ENCODE measurements at places on chromosomes 7 and 10. TPM values are rescaled to one million over a fixed set of nuclear protein-coding genes. Genes with fewer than 3 reads are reported as not detected.

GRCh38 chr10:70903262-70903921 is 15.0 kb upstream of the PCBD1 start:
- DNase-seq, result peak; percentile 77

GRCh38 chr7:30479202-30480120 is 877 bp upstream of the NOD1 start:
- DNase-seq, result no peak

Gene PWWP2B
- 11.9 TPM for polyA plus RNA-seq

Gene CHPF2
- 19.2 TPM for polyA plus RNA-seq

GRCh38 chr7:1090236-1090635 is 2.3 kb downstream of the GPER1 start:
- DNase-seq, result no peak

GRCh38 chr7:142790555-142790954 is 19.8 kb downstream of the PRSS2 start:
- no peak for DNase-seq

GRCh38 chr7:15368653-15369052 is 193.2 kb downstream of the AGMO start:
- DNase-seq, result no peak

- DNase-seq, result no peak
These were observed 3.9 kb downstream of the FOXL3 start for GRCh38 chr7:293681-294439.

Gene ERCC6
- 4.8 TPM for polyA plus RNA-seq

- no peak for DNase-seq
These were observed 128.9 kb downstream of the ZNF365 start for GRCh38 chr10:62502995-62503613.

DNA sequence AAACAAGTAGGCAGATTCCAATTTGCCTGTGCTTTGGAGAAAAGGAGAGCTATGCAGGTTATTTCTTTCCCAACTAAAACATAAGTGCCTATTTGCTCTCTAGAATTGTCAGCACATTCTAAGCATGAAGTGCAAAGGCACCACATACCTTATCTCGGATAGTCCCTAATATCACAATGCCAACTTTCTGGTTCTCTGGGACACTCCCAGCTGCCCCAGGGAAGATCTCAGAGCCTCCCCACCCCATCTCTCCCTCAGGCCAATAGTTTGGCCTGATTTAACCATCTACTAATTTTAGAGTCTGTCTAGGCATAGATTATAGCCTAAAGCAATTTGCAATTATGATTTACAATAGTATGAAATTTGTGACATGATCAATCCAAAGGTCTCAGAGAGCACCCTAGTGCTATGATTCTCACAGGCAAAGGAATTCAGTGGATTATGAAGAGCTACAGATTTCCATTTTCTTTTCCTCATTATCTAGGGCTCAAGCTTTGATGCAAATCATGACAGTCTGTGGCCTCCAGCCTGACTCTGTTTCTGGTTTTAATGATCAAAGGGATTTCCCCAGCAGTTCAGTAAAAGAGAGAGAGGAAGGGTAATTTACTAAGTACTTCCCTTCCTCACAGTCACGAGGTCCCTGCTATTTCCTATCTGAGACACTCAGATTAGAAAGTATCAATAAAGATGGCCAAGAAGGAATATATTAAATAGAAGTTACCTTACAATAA is 29.0 kb upstream of the IL6 start:
- DNase-seq, result no peak

DNA sequence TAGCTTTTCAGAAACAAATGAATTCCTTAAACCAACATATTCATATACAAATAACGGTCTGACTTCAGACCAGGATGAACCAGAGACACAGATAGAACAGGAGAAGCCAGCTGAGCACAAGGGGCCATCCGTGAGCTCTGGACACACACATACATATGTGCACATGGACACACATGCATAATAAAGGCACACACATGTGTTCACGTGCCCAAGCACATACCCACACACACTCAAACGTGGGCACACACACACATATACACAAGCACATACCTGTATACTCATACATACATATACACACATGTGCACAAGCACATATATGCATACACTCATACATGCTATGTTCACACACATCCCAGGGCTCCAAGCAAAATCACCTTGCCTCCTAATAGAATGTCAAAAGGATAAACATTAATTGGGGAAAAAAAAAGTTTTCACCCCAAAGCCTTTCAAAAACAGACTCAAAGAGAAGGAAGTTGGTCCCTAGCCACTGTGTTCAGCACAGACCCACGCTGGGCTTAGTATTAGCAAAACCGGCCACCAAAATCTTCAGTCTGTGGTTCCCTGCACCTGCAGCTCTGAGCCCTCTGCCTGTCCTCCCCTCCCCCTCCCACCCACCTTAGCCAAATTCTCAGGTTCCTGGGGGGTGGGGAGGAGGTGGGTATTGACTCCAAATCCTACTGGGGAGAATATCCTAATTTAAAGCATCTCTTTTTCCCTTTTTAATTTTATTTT is 100.4 kb upstream of the MACROH2A2 start:
- no peak for DNase-seq

Gene STEAP1
- polyA plus RNA-seq, result 0.80 TPM

DNA sequence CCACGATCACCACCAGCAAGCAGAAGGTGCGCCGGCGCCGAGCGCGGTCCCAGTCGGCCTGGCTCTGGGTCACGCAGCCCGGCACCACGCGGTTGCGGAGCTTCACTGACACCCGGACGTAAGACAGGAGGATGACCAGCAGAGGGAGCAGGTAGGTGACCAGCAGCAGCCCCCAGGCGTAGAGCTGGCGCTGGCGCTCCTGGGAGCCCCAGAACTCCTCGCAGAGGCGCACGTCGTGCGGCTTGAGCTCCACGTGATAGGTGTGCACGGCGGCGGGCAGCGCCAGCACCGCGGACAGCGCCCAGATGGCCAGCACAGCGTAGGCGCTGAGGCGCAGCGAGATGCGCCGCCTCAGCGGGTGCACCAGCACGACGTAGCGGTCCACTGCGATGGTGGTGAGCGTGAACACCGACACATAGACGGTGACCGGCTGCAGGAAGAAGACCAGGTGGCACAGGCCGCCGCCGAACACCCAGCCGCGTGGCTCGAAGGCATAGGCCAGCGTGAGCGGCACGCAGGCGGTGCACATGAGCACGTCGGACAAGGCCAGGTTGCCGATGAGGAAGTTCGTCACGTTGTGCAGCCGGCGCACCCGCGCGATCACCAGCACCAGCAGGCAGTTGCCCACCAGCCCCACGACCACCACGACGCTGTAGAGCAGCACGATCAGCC is 920 bp downstream of the PRLHR start:
- DNase-seq, result no peak

GRCh38 chr10:30583778-30584415 is 45.7 kb downstream of the LYZL2 start:
- peak; percentile 38 for DNase-seq

Gene FOXP2
- 1.3 TPM for polyA plus RNA-seq

Gene MYO1G
- polyA plus RNA-seq, result 1.0 TPM

- DNase-seq, result no peak
These were observed 145.9 kb downstream of the C7orf25 start for GRCh38 chr7:42765931-42766330.

Gene BAMBI
- polyA plus RNA-seq, result 52.7 TPM

Gene CTNNA3
- 2.0 TPM for polyA plus RNA-seq

- DNase-seq, result no peak
These were observed 83.1 kb downstream of the PRPF18 start for GRCh38 chr10:13669901-13670300.

GRCh38 chr10:13563481-13564445 is 23.0 kb upstream of the PRPF18 start:
- DNase-seq, result no peak

DNA sequence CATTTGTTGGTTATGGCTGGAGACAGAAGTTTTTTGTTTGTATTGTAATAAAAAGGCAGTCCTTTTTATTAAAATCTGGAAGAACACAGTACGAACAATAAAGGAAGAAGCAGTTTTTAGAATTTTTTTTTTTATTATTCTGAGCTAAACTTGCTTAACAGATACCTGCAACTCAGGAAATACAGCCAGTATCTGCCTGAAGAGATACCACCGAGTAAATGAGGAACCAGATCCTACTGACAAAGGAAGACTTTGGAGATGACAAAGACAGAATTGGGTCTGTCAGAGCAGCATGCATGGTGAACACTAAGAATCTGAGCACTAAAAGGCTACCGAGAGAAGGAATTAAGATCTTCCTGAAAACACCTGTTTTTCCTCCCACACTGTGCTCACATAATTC is 1335.9 kb upstream of the SORCS1 start:
- DNase-seq, result no peak

Gene PYROXD2
- 3.1 TPM for polyA plus RNA-seq

Gene UCN3
- polyA plus RNA-seq, result not detected

DNA sequence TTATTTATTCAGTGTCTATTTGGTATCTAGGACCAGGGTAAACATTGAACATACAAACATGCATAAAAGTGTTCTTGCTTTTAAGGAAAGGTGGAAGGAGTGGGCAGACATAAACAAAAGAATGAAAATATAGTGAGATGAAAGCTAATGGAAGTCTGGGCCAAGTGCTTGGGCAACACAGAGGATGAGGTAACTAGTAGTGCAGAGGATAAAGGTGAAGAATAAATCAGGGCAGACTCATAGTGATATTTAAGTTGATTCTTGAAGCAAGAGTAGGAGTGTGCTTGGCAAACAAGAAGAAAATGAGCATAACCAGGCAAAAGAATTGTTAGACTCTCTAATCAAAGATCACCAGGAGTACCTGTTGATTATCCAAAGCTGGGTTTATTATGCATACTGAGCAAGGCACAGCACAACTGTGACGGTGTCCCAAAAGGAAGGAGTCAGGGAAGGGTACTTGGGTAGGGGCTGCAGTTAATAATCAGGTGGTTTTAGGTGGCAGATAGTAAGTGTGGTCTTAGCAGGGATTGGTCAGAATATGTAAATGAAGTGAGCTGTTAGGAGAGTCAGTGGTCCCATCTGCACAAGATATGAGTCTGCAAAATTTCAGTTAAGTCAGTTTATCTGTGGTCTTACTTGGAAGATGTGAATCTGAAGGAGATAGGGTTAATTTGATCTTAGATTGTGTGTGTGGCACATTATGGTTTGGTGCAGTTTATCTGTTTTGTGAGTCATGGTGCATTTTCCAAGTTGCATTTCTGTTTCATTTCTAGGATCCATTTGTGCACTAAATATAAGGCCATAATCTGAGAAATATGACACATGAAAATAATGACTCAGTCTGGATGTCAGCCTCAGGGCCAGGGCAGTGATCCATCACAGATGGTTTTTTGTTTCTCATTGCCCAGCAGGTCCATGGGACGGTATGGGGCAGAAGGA is 30.6 kb upstream of the TAX1BP1 start:
- no peak for DNase-seq

Gene ZNF479
- polyA plus RNA-seq, result not detected

GRCh38 chr7:22364900-22365299 is 7.9 kb upstream of the RAPGEF5 start:
- DNase-seq, result no peak

DNA sequence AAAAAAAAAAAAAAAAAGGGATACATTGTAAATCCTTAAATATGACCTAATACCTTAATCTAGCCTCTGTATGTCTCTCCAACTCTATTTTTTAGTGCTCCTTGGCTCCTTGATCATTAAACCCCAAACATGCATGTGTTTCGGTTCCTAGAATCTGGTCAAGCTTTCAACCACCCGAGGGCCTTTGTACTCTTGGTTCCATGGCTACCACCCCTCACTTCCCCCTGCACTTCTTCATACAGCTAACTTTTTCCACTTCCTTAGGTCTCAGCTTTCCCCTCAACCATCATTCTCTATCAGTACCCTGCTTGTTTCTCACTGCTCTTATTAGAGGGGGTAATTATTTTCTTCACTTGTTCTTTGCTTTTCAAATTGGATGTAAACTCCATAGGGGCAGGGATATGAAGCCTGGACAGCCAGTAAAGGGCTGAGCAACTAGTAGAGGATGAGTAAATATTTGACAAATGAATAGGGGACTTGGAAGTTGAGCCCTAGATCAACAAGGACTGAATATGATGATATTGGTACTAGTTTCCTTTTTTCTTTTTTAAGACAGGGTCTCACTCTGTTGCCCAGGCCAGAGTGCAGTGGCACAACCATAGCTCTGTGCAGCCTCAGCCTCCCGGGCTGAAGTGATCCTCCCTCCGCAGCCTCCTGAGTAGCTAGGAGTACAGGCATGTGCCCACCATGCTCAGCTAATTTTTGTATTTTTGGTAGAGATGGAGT is 4.3 kb upstream of the GDI2 start:
- no peak for DNase-seq

- no peak for DNase-seq
These were observed 45.3 kb downstream of the SHOC2 start for GRCh38 chr10:110964681-110965080.

Gene AGR3
- not detected for polyA plus RNA-seq

- no peak for DNase-seq
These were observed 115.6 kb upstream of the PHYHIPL start for GRCh38 chr10:59060852-59061251.

DNA sequence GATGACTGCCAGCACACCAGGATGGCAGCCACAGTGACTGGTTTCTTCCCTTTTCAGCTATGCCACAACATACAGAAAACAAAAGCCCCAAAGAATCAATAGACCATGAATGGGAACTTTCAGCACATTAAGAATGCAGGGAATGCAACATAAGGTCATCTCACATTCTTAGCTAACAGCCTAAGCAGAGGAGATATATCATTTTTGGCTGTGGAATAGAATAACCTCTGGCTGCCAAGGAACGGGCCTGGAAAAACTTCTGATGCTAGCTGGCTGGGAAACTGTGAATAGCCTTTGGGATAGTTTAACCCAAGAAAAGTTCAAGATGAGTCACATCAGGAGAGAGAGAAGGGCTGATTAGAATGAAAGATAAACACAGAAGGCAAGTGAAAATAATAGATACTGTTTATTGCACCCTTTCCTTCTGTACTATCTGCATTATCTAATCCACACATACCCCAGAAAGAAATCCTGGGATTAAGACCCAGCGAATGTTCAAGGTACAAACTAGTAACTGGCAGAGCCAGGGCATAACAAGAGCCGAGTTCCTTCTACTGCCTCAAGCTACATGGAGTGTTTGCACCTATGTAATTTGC is 169.2 kb downstream of the SEMA3A start:
- peak; percentile 18 for DNase-seq

Gene AP5Z1
- polyA plus RNA-seq, result 20.0 TPM

DNA sequence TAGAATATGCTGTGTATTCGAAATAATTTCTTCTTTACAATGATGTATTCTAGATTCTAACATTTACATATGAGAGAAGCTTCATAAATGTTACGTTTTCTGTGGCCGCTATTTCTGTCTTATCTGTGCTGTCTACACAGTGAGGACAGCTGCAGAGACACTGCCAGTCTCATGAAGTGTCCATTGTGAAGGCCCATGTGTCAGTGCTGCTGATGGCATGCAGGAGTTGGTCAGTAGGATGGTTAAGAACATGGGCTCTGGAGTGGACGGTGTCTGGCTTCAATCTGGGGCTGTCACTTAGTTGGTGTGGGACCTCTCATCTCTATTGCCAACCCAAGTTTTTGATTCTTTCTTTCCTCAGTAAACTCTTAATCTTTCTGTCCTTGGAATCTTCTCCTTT is 137.3 kb downstream of the SDK1 start:
- no peak for DNase-seq

- DNase-seq, result no peak
These were observed 202.0 kb upstream of the DGKB start for GRCh38 chr7:15104411-15105092.

Measured in heart right ventricle (tissue), 16 donors.